ENCODE measurements at places on chromosomes 11 and 22.

DNA sequence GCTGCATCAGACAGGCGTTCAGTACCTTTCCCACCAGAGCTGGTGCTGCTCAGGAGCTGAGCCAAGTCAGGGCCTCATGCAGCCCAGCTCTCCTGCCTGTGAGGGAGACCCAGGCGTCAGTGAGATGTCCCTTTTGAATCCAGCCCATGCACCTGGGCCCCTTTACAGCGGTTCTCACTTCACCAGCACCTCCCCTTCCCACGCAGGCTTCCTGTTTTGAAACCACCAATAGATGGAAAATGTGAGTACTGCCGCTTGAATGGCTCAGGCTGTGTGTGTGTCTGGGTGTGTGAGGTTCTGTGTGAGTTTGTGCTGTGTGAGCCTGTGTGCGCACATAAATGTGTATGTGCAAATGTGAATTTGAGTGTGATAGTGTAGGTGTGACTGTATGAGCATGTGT lies 88.4 kb downstream of the UBASH3B start:
- peak; percentile 67 for DNase-seq

GRCh38 chr11:64458997-64459396 lies 100.0 kb downstream of the RPS6KA4 start:
- DNase-seq = no peak

GRCh38 chr22:48961705-48962104 lies 866.0 kb downstream of the BRD1 start:
- no peak for DNase-seq

GRCh38 chr11:43278193-43278956 lies 33.4 kb upstream of the API5 start:
- DNase-seq = no peak

DNA sequence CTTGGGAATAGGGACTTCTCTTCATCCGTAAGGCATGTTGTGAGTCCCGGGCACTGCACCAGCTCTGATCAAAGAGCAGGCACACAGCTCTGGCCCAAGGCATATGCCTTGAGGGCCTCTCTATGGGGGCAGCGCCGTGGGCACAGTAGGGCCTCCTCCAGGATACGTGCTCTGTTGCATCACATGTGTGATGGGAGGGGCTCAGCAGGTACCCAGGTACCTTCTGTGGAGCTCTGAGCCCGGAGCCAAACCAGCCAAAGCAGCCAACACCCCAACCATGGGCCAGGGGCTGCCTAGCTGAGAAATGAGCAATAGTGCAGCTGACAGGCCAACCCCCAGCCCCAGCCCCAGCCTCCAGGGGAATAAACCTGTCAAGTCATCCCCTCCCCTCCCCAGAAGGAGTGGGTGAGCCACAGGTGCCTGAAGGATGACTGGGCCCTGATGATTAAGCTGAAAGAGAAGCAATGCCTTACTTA lies 79.7 kb upstream of the SHISAL1 start:
- DNase-seq = no peak

DNA sequence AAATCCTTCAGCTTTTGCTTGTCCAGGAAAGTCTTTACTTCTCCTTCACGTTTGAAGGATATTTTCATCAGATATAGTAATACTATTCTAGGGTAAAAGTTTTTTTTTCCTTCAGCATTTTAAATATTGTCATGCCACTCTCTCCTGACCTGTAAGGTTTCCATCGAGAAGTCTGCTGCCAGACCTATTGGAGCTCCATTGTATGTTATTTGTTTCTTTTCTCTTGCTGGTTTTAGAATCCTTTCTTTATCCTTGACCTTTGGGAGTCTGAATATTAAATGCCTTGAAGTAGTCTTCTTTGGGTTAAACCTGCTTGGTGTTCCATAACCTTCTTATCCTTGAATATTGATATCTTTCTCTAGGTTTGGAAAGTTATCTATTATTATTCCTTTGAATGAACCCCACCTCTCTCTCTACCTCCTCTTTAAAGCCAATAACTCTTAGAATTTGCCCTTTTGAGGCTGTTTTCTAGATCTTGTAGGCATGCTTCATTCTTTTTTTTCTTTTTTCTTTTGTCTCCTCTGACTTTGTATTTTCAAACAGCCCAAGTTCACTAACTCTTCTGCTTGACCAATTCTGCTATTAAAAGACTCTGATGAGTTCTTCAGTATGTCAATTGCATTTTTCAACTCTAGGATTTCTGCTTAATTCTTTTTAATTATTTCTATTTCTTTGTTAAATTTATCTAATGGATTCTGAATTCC lies 12.0 kb upstream of the WEE1 start:
- no peak for DNase-seq

- DNase-seq = no peak
Observed at GRCh38 chr11:116882386-116882785, 45.0 kb upstream of the APOA1 start.

GRCh38 chr11:66371627-66372415 lies at the start of gene SLC29A2:
TSS of gene SLC29A2 (minus strand) at chr11:66371760. CDS start at chr11:66371591, 169 bp downstream.
- peak; percentile 82 for DNase-seq

DNA sequence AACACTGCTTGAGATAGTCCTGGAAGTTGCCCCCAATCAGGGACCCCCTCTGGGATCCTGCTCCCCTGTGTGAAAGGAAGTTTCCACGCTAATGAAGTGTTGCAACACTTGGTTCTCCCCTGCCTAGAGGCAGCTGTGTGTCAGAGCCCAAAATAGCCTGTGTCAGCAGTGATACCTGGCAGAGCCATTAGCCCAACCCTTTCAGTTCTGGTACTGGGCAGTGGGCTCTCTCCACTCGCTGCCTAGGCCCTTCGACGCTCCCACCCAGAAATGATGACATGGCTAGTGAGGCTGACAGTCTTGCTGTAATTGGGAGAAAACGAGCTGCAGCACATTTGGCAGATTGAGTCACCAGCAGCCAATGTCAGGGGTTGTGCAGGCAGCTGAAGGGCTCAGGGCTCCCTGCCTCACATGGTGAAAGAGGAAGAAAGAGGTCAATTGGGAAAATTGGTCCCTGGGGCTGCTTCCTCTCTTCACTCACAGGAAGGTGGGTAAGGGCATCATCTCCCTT lies 1.4 kb upstream of the NXF1 start:
- DNase-seq = no peak

GRCh38 chr11:68528630-68529029 lies 68.1 kb downstream of the PPP6R3 start:
- no peak for DNase-seq

- DNase-seq = no peak
Observed at GRCh38 chr11:124898711-124899110, 1.0 kb upstream of the ROBO4 start.

DNA sequence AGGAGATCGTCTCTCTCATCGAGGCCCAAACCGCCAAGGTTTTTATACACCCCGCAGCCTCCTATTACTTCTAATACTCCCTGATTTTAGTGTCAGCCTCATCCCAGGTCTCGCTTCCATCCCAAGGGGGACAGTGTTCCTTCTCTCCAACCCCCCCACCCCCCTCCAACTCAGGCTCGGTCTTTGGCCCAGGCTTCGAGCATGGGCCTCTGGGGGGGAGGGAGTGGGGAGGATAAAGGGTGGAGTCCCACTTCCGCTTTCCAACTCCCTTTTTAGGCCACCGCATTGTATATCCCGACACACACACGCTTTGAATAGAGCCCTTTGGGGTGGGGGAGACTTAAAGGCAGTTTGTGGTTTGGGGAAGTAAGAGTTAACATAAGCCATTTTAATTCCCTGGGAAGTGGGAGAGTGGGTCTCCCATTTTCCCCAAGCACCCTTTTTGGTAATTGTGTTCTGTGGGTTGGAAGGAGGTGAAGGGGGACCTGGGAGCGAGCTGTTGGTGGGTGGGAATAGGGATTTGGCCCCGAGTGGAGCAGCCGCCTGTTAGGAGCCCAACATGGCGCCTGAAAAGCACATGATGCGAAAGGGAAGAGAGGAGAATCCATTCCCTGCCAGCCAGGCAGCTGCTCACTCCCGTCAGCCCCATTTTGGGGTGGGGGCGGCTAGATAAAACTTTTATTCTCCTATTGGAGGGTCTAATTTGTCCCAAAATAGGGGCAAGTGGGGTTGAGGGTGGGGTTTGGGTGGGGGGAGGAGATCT lies 844 bp downstream of the PCF11 start:
- DNase-seq = peak; percentile 29

GRCh38 chr11:71252770-71253730 lies 673 bp upstream of the SHANK2 start:
- DNase-seq = no peak

DNA sequence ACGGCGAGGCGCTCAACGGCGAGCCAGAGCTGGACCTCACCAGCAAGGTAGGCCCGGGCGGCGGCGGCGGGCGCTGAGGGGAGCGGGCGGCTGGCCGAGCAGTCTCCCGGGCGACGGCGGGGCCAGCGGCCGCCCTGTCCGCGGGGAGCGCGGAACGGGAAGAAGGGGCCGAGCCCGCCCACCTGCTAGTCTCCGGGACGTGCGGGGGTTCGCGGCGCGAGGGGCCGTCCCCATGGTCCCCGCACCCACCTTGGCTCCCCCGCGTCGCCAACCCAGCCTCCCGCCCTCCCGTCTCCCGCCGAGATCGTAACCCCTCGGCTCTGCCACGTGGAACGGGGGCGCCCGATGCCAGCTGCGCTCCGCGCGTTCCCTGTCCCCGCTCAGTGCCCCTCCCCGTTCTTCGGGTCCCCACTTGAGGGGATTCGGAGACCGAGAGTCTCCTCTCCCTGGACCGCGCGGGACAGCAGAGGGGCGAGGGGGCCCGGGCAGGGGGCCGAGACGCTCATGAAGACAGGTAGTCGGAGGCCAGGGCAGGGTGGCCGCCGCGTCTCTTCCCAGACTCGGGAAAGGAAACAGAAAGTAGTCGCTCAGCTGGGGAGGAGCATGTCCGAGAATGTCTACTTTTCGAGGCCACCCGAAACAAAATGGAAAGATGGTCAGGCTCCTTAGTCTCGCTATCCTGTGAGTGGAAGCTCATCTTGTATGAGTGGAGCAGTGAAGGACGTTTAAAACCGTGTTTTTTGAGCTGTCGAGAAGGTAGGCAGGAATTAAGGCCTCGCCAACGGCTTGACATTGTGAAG lies 557 bp downstream of the GTPBP1 start:
- peak; percentile 30 for DNase-seq

DNA sequence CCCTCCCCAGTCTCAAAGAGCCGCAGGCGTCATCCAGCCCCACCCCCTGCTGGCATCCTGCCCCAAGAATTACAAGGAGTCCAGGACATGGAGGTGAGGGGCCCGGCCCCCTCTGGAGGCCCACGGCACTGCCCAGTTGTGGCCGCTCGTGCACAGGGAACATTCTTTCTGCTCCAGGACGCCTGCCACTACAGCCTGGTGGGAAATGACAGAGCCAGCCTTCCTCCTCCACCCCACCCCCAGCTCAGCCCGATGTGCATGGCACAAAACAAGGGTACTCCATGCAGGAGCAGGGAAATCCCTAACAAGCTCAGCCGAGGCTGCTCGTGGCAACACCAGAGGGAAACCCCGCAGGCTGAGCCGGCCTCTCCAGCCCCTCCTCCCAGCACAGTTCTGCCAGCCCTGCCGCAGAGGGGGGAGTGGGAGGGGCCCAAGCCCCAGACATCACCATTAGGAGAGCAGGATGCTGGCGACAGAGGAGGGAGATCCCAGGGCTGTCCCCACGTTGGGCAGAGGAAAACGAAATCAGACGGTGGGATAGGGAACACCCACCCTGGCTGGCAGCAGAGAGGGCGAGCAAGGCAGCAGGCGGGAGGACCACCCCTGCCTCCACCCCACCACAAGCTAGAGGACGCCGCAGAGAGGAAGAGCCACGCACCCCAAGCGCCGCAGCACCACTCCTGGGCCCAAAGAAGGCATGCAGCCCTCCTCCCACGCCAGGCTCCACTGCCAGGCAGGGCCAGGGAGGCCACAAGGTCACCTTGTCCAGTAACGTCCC lies 10.0 kb downstream of the IGSF9B start:
- DNase-seq = no peak

DNA sequence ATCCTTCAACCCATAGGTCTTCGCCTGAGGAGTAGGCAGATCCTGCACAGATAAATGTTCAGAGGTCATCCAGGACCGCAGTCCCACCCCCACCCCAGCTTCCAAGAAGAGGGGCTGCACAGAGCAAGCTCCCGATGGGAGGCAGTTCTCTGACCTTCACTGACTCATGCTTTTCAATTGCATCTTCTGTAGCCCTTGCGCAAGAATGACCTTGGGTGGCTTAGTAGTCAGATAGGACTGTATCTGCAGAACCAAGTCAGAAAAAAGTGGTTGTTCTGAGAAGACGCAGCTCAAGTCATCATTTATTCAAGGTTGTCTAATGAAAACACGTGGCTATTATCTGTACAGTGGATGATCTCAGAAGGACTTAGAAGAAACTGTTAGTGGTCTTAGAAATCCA lies 16.4 kb upstream of the GRAMD1B start:
- no peak for DNase-seq

DNA sequence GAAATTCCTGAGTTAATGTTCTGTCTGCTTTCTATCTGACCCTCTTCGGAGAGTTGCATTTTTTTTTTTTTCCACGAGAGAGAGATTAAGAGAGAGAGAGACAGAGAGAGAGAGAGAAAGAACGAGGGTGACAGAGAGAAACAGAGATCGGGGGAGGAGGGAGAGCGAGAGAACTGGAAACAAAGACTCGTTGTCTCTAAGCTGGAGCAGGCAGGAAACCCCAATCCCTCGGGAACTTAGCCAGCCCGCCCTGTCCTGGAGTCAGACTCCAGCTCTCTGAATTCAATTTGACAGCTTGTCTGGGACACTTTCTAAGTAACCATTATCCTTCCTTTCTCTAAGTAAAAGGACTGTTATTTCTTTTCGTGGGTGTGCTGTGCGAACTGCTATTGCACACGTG lies 76.9 kb downstream of the KCNJ1 start:
- DNase-seq = no peak

DNA sequence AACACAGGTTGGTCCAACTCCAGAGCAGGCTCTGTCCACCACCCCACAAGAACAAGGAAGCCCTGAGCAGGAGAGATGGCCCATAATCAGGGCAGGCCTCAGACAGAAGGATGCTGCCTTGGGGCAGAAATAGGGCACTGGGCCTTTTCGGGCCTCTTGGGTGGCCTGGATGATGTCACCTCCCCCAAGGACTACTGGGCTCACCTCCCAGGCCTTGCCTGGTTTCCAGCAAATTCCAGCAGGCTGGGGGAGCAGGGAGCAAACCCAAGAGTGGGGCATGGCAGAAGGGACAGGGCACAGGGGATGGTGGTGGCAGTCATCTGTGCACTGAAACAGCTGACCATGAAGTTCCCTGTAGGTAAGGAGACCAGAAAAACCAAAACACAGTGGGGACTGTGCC lies 5.3 kb upstream of the NAA40 start:
- DNase-seq = no peak

GRCh38 chr22:28450109-28450508 lies 229.5 kb downstream of the TTC28 start:
- no peak for DNase-seq

DNA sequence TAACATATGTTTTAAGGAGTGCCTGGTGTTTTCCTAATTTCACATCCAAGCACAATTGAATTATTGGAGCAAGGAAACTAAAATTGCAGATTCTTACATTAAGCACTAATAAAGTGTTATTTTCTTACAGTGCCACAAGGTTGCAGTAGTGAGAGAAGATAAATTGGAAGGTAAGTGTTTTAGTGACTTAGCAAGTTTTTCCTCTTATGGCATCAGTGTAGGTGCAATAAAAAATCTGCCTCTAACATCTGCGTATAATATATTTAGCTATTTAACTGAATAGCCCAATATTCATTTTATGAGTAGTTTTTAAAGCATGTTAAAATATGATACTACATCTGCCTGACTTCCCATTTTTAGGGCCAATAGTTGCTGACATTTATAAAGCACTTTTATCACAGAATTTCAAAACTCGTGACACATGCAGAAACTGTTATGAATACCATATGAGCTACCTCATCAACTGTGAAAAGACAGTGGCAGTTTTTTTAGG lies 19.0 kb downstream of the POLD3 start:
- DNase-seq = no peak

Data from T-helper 1 cell (primary cell).